ENCODE measurements at places on chromosomes 12 and 14.

GRCh38 chr14:35865611-35866324, 39.6 kb downstream of the BRMS1L start:
- DNase-seq: no peak

- no peak for DNase-seq
These were observed 48.8 kb upstream of the GPR68 start for GRCh38 chr14:91293281-91293680.

DNA sequence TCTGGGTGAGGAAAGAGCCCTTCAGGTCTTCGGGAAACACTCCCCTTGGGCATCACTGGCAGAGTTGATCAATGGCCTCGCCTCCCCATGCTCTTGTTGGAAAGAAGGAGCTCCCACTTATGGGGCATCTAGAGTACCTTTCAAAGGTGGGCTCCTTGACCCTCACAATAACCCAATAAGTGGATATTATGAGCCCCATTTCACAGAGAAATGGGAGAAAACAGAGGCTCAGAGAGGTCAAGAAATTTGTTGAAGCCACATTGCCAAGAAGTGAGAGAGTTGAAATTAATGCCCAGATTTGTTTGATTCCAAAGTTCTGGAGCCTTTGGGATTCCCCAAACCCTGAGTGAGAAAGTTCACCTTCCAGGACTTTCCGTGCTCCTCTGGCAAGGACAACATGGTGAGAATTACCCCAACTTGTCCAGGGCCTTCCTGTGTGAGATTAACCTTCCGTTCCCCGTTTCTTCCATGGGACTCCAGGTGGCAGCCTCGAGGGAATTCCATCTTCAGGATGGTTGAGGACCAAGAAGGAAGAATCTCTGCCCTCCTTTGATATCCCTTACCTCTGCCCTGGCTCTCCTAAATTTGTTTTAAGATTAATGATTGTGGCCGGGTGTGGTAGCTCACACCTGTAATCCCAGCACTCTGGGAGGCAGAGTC, 7.5 kb upstream of the CHD4 start:
- no peak for DNase-seq

GRCh38 chr12:109807954-109808643, 25.1 kb downstream of the TRPV4 start:
- DNase-seq: no peak

GRCh38 chr12:49537231-49537751, 1.5 kb upstream of the KCNH3 start:
- no peak for DNase-seq

- DNase-seq: no peak
These were observed 9.4 kb upstream of the GAS2L3 start for GRCh38 chr12:100564090-100564489.

- no peak for DNase-seq
These were observed 467.1 kb downstream of the RAD51B start for GRCh38 chr14:68286667-68287066.

- no peak for DNase-seq
These were observed 4.8 kb upstream of the ING4 start for GRCh38 chr12:6667559-6668210.

DNA sequence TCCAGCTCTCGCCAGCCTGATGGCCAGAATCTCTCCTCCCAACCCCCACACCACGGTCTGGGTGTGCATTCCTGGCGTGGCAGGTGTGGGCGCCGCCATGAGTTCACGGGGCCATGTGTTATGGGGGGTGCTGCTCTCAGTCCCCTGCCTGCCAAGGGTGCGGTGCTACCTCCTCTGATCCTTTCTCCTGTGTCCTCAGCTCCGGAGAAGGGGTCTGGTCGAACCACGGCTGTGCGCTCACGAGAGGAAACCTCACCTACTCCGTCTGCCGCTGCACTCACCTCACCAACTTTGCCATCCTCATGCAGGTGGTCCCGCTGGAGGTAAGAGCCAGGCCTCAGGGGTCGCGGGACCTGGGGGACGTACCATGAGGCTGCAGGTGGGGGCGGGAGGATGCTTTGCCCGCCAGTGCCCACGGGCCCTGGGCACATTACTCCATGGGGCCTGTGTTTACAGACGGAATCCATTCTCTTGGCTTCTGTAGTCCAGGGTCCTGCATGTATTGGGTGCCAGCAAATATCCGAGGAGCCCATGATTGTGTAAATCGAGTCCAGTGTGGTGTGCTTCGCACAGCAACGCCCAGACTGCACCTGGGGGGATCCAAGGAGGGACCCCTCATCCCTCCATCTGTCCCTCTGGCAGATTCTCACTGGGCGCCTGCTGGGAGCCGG, 130.8 kb downstream of the ADGRD1 start:
- DNase-seq: no peak

DNA sequence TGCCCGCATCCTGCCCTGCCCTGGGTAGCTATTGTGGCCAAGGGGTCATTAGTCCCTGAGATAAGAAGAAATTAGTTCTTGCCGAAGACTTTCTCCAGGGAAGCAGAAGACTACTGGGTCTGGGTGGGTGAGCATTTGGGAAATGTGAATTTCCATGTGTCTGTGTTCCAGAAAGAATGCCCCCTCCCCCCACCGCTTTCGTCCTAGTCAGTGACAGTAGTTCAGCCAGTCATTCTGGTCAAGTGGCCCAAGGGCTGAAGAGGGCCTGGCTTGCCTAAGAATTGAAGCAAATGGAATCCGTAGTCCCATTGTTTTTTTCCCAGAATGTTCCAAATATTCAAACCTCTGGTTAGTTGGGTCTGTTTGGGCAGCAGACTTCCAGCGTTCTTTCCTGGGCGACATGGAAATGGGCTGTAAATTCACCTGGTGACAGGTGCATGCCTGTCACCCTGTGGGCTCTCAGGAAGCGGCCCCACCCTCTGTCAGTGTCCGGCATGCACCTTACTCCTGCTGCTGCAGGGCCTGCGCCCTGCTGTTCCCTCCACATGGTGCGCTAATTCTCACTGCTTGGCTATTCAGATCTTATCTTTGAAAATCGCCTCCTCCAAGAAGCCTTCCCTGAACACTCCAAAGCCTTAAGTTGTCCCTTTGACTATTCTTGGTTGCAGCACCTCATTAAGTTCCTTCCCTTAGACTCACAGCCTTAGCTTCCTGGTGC, 1.4 kb upstream of the RFLNA start:
- DNase-seq: no peak

Measured in NCI-H460 (cell line).